HS-5 (cell line): ENCODE measurements at places on chromosomes 16 and 17.
A peak's percentile ranks its signal among the peaks of the same experiment; 100 is the strongest.

DNA sequence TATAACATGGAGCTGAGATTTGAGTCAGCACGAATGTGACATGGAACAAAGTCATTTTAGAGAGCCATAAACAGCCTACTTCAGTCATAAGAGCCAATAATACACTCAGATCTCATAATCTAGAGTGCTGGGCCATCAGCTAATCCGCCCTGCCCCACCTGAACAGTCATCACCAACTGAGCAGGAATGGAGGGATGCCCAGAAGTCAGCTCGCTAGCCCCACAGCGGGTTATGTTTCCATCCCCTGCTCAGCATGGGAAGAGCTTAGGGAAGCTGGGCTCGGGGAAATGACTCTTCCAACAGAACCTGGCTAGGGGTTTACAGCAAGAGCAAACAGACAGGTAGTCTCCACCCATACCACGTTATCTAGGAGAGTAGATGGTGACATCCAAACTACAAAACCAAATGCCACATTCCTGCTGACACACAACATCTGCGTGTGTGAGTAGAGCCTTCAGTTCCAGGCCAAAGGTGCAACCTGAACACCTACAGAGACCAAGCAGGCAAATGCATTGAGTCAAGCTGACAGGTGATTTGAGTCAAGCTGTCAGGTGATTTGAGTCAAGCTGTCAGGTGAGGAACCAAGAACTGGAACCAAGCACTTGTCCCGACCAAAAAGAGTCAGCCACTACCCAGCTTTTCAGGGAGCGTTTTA lies 2.0 kb downstream of the TMEM11 start:
- no peak for DNase-seq

DNA sequence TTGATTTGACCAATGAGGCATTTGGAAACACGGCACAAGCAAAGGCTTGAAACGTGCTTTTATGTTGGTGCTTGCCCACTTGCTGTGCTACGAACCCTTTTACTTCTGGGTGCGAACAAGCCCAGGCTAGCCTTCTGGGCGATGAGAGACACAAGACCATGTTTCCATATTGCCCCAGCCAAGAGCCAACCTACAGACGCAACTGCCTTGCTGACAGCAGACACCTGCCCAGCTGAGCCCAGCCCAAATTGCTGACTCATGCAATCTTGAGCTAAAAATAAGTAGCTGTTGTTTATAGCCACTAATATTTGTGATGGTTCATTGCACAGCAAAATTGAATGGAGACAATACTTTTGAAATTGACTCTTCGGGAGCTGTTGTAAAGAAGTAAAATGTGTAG lies 464.5 kb downstream of the WWOX start:
- no peak for DNase-seq

GRCh38 chr16:67562918-67563707 lies 787 bp downstream of the CTCF start:
- no peak for DNase-seq

GRCh38 chr16:69924777-69925191 lies 26.4 kb upstream of the CLEC18A start:
- DNase-seq, result peak; percentile 48

DNA sequence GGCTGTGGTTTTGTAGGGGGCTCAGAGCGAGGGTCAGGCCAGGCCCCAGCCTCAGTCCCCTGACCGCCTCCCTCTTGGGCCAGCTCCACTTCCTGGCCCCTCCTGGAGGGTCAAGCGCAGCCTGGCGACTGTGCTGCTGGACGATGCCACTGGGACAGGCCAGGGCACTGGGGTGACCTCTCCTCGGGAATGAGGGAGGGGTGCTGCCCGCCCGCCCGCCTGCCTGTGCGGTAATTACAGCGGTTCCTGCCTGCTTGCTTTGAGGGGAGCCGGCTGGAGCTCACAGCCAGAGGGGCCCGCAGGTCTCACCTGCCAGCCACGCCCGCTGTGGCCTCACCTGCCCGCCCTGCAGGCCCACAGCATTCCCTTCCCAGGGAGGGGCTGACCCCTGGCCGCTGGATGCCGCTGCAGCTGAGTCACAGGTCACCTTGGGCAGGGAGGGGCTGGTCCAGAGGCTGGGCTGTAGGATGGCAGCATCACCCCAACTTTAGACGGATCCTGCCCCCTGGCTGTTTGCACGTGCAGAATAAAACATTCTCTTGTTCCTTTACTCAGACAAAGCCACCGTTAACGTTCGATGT lies 76.7 kb upstream of the CBX4 start:
- peak; percentile 5 for DNase-seq

DNA sequence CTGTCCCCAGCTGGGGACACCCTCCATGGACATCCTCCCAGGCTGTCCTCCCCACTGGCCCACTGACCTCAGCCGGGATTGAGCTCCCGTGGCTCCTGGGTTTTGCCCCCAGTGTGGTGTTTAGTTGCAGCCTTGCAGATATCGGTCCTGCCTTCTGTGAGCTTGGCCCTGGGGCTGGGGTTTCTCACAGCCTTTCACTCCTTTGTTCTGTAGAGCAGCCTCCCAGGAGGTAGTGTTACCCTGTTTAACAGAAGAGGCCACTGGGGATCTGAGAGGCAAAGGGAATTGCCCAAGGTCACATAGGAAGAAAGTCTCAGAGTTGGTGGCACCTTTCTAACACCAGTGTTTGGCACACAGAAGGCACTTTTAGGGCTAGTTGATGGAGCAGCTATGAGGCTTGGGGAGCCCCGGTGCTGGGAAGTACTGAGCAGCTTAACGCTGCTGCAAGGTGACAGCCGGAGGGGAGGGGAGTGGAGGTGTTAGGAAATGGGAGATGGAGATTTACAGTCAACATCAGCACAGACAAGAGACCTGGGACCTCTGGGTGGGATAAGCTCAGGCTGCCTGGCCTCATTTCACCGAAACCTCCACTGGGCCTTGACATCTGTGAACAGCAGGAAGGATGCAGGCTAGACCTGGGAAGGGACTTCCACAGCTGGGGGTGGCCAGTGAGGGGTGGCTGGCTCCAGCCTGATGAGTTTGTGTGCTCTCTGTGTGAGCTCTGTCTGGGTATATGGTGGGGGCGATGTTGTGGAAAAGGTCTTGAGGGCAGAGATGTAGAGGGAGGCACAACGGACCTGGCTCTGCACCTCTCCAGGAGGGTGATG lies 26.1 kb downstream of the CACNA1G start:
- no peak for DNase-seq

DNA sequence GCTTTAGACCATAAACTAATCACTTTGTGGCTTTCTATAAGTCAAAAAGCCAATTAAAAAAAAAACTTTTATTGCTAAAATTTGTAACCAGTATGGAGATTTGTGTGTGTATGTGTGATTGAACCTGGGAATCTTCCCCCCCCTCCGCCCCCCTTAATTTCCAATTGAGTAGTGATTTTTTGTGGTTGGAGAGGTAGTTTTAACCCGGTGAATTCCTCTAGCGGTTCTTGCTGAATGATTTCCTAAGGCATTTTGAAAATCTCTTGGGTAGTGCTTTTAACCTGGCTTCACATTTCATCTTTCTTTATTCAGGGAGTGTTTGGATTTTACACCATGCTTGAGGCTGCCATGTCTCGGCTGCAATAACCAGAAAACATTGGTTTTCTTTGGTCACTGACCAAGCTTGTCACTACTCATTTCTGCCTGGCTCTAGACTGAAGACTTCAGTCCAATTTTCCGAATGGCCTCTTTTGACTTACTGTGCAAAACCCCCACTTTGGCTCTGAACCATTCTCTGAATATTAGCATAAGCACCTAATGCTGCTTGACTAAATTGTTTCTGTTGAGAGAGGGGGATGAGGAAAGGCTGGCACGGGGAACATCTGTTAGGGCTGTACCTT lies 35.6 kb downstream of the PRKCA start:
- DNase-seq, result no peak

DNA sequence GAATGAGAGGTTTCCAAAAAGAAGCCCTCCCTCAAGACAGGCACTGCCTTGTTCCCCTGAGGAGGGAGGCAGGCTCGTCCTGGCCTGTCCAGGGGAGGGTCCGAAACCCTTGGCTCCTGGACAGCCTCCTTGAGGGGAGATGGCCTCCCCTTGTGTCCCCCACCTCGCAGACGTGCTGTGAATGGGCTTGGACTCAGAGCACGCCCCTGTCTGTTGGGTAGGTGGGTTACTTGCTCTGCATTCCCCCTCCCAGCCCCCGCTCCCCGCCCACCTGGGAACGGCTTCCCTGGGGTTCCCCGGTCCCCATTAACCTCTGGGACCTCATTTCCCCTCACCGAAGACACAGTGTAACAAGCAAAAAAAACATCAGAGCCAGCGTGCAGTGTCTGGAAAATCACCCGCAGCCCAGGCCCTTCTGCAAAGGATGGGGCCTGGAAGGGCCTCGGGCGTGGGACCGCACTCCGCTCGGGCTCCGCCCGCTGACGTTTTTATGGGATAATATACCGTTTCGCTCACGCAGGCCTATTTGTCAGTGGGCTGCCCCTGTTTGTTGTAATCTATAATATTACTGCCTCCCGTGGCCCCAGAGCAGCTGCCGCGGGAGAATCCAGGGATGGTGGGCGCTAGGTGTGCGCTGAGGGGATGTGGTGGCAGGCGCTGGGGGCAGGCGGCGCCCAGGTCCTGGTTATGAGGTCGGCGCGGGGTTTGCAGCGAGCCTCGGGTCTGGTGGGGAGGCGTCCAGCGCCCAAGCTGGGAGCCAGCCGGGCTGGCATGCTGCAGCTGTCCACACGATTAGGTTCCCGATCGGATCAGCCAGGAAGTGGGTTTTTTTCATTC lies 11.1 kb downstream of the BAHCC1 start:
- DNase-seq, result no peak

GRCh38 chr17:81160306-81160705 lies 5.0 kb upstream of the PVALEF start:
- DNase-seq, result no peak

- DNase-seq, result no peak
Observed at GRCh38 chr16:27322858-27323780, 9.3 kb downstream of the IL4R start.

GRCh38 chr17:4950075-4950745 lies 709 bp upstream of the ENO3 start:
- DNase-seq, result no peak

GRCh38 chr17:1473170-1473569 lies 17.1 kb upstream of the CRK start:
- DNase-seq, result no peak

GRCh38 chr17:79219208-79219935 lies 144.7 kb downstream of the ENGASE start:
- DNase-seq, result no peak

GRCh38 chr17:2837147-2837561 lies 40.9 kb downstream of the RAP1GAP2 start:
- no peak for DNase-seq

- DNase-seq, result peak; percentile 56
Observed at GRCh38 chr16:30775392-30776188, 11.4 kb downstream of the ZNF629 start.

GRCh38 chr16:3938843-3939624 lies 58.5 kb upstream of the CREBBP start:
- no peak for DNase-seq

GRCh38 chr16:56983211-56983751 lies 6.1 kb upstream of the NLRC5 start:
- DNase-seq, result no peak

- no peak for DNase-seq
Observed at GRCh38 chr16:2497695-2498484, 15.9 kb upstream of the ATP6V0C start.
